Cardiac muscle cell (in vitro differentiated cells and primary cell): ENCODE measurements at places on chromosomes 16 and 17. TPM values are rescaled to one million over a fixed set of nuclear protein-coding genes. Genes with fewer than 3 reads are reported as not detected.

Gene QPRT
- total RNA-seq: 223 and 268 TPM in 2 replicates

Gene NPIPA8
- 0.39 TPM in 1 of 2 replicates, not detected in the other for total RNA-seq

Gene KRTAP2-2
- total RNA-seq: not detected in 2 replicates

DNA sequence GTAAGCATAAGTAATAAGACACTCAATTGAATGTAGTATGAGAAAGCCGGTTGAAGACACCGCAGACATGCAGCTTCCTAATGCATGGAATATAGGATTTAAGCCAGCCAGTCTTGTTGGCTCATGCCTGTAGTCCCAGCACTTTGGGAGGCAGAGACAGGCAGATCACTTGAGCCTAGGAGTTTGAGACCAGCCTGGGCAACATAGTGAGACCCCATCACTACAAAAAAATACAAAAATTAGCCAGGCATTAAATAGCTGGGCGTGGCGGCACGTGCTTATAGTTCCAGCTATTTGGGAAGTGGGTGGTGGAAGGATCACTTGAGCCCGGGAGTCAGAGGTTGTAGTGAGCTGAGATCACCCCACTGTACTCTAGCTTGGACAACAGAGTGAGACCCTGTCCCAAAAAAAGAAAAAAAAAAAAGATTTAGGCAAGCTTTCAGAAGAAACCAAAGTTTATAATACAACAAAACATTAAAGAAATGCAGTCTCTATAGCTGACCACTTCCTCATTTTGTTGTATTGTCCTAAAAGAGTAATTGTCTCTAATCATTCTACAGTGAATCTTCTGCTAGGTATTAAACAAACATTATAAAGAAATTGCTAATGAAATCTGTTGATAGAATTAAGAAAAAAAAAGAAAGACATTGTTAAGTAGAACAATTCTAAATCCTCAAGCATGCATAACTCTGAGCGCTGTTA is 68.6 kb upstream of the KIFC3 start:
- H3K4me3 ChIP-seq: no peak overlapping the region
- DNase-seq: no peak
- H3K36me3 ChIP-seq: no peaks in the 10 kb centered on the region
- no peaks in the 10 kb centered on the region for H3K27me3 ChIP-seq

GRCh38 chr17:43720311-43721060 is 38.1 kb downstream of the SOST start:
- H3K4me1 ChIP-seq: peaks cover 9% of the 10 kb centered on the region
- peak overlapping the region; percentile 59 for H3K4me3 ChIP-seq
- DNase-seq: peak; percentile 70
- no peak overlapping the region for H3K27ac ChIP-seq
- no peaks in the 10 kb centered on the region for H3K36me3 ChIP-seq

- DNase-seq: peak; percentile 35
- H3K4me1 ChIP-seq: no peaks in the 10 kb centered on the region
- no peak overlapping the region for H3K27ac ChIP-seq
- no peaks in the 10 kb centered on the region for H3K36me3 ChIP-seq
- peak overlapping the region; percentile 40 for H3K4me3 ChIP-seq
Observed at GRCh38 chr16:89815639-89816348, 653 bp downstream of the FANCA start.
